ENCODE measurements at places on chromosomes 4 and X. TPM values are rescaled to one million over a fixed set of nuclear protein-coding genes. Genes with fewer than 3 reads are reported as not detected.

GRCh38 chrX:42823443-42823842, 45.5 kb upstream of the PPP1R2C start:
- DNase-seq, result no peak

DNA sequence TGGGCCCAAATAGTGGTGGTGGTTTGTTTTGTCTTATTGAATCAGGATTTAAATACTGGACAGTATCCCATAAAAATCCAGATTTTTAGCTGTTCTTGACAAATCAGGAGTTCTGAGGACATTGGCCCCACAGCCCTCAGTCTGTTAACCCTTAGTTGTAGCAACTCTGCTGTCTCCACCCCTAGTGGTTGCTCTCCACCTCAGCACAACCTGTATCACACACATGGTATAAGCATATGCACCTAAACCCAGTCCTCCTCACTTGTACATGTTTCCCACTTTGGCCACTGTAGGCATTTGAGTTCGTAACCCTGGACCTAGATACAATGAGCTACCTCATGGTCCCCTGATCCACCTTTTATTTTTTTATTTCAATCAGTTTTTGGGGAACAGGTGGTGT, 75.9 kb downstream of the MRPL1 start:
- no peak for DNase-seq

DNA sequence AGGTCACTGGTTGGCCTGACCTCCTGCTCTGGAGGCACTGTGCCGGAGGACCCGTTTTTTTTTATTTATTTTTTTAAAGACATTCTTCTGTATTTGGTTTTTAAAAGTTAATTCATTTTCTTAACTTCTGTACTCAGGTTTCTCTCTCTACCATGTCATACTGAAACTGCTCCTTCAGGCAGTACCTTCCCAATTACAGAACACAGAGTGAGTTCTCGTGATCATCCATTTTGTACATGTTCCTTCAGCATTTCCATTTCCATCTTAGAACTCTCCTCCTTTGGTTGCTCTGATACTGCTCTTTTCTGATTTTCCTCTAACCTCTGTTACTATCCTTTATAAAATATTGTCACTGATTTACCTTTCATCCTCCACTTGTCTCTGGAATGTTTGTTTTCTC, 17.9 kb downstream of the UBE2K start:
- DNase-seq, result no peak

The ARX gene
- 0.56 TPM for total RNA-seq
